Hepatocyte (in vitro differentiated cells): ENCODE measurements at places on chromosomes 13 and 19. TPM values are rescaled to one million over a fixed set of nuclear protein-coding genes. Genes with fewer than 3 reads are reported as not detected.
A peak's percentile ranks its signal among the peaks of the same experiment; 100 is the strongest.

- DNase-seq, result no peak
These were observed 133.5 kb downstream of the DNAJC15 start for GRCh38 chr13:43156916-43157315.

Gene ZNF709
- 2.2 and 4.0 TPM in 2 replicates for total RNA-seq

Gene LGALS4
- 147 and 148 TPM in 2 replicates for total RNA-seq

- DNase-seq, result peak; percentile 62
These were observed 12.5 kb downstream of the MEIS3 start for GRCh38 chr19:47406711-47407416.

GRCh38 chr13:59631271-59631670, 532.5 kb downstream of the DIAPH3 start:
- DNase-seq, result no peak
